ENCODE measurements at places on chromosomes 4 and X.
A peak's percentile ranks its signal among the peaks of the same experiment; 100 is the strongest.

DNA sequence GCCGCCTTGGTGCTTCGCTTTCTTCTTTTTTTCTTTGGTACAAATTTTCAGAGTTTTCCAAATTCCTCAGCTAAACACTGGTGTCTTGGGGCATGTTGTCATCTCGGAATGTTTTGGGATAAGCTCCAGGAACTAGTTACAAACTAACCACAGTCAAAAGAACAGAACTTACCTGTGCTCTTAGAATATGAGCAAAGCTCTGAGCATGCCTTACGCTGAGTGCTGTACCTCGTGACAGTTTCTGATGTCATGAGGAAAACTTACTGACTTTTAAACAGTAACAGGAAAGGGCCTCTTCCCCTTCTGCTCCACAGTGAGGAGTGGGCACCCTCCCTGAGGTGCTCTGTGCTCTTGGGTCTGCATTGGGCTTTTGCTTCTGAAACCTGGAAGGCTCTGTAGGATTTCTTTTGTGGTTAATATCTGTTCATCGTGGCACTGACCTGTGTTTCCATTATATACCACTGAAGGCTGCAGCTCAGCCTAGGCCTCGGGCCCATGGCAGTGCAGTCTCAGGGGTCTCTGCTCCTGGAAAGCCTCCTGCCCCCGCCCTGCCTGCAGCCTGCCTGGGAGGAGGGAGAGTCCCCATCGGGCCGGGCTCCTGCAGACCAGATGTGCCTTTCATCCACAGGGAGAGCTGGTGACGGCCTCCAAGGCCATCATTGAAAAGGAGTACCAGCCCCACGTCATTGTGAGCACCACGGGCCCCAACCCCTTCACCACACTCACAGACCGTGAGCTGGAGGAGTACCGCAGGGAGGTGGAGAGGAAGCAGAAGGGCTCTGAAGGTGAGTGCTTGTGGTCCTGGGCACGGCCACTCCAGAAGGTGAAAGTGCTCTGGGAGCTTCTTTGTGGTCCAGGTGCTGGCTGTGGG lies 48.7 kb downstream of the NOP14 start:
- DNase-seq: no peak

GRCh38 chr4:113106108-113106507 lies 56.7 kb downstream of the ANK2 start:
- DNase-seq: peak; percentile 51

DNA sequence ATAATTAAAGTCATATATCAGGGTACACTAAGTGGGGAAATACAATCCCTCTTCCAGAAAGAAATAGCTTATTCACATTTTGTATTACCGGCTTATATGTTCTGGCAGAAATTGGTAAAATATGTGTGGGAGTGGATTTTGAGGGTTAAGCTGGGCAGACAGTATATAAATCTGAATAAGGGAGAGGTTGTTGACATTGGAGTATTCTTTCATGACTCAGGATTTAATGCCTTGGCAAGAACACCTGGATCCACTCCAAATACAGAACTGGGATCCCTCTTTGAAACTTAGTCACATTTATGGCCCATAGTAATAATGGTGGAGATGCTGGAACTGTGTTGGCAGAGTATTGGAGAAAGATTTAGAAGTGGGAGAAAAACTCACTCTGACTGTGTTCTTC lies 54.3 kb upstream of the TET2 start:
- peak; percentile 55 for DNase-seq

- peak; percentile 75 for DNase-seq
These were observed 19.9 kb downstream of the TMEM164 start for GRCh38 chrX:110022599-110023448.

DNA sequence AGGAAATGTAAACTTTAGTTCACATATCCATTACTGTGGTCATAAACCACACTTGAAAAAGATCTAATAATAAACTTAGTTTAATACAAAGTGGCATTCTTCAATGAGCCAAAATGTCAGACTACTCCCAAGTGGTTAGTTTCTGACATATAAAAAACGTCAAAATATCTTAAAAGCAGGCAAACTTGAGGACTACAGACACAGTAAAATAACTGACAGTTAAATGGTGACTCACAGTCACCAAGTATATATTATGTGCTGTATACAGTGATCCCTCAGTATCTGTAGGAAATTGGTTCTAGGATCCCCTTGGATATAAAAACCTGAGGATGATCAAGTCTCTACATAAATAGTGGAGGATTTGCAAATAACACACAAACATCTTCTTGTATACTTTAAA lies 11.6 kb upstream of the CORIN start:
- no peak for DNase-seq

DNA sequence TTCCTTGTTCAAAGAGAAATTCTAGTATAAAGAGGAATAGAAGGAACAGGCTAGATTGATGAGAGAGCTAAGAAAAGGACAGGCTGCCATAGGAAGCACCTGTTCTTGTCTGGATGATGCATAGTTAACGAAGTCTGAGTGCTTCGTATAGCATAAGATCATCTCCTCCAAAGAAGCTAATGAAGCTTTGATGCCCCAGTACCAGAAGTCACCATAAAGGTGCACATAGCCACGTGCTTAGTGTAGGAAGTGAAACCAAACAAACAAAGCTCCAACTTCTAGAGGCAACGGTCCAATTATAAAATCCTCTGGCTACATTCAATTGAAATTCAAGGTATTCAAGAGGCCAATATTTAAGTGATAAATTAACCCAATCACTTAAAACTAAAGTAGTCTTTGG lies 31.0 kb downstream of the AFAP1 start:
- DNase-seq: peak; percentile 43

DNA sequence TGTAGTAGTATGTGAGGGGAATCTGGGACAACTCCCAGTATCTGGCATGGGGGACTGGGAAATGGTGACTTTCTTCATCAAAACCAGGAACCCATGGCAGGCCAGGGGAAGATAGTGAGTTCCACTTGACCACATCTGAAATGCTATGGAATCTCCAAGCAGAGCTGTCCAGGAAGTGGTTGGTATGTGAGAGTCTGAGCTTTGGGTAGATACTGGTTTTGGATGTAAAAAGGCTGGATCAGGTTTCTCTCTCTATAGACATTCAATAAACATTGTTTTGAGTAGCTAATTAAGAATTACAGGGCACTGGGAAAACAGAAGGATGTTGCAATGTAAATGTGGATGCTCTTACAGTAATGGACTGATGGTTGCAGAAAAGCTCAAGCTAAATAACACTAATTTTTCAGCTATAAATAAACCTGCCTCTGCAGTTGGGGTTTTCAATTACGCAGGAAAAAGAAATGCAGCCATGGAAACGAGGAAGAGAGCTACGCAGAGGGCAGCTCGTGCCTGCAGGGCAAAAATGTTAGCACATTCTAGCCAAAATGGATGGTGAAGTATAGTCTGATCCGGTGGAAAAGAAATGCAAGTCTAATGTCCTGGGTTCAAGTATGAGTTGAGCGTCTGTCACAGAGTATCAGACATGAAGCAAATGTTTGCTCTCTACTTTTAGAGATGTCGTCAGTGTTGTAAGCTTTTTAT lies 13.4 kb upstream of the CHRNA9 start:
- peak; percentile 81 for DNase-seq

DNA sequence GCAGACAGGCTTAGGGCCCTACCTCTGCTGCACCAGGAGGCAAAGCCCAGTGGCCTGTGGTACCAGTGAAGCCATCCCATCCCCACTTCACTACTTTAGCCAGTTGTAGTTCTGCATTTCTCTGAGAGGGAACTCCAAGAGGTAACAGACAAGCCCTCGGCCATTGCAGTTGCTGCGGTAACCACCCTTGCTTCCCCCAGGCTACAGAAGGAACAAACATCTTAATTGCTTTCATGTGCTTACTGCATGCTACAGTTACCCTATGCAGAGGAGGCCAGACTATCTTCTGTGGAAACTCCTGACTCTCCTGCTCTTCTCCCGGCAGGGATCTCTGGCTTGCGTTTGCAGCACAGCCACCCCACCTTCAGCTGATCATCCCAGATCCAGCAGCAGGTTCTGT lies 67.8 kb downstream of the SPIN4 start:
- no peak for DNase-seq

All from NCI-H69 (cell line).